ENCODE measurements at places on chromosomes 5 and 9.

GRCh38 chr5:165881259-165881658, 2375.8 kb downstream of the MAT2B start:
- DNase-seq = no peak

DNA sequence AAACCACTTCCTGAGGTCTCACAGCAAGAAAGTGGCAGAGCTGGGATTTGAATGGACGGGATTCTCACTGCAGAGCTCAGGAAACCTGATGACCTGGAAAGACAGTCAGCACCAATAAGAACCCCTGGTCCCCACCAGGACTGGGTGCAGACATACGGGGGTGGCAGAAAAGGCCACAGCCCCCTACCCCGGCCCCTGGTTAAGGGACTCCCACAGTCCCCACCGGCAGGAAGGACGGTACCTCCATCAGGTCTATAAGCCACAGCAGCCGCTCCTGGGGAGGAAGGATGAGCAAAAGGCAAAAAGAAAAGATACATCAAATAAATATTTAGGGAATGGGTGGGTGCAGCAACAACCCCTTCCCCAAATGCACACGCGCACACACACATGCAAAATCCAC, 32.0 kb upstream of the AKNA start:
- DNase-seq = no peak

- no peak for DNase-seq
Observed at GRCh38 chr5:81853030-81853357, 102.1 kb upstream of the SSBP2 start.

- no peak for DNase-seq
Observed at GRCh38 chr9:34185778-34186551, 7.1 kb downstream of the UBAP1 start.

GRCh38 chr9:113967380-113967779, 91.3 kb downstream of the ZNF618 start:
- DNase-seq = no peak

DNA sequence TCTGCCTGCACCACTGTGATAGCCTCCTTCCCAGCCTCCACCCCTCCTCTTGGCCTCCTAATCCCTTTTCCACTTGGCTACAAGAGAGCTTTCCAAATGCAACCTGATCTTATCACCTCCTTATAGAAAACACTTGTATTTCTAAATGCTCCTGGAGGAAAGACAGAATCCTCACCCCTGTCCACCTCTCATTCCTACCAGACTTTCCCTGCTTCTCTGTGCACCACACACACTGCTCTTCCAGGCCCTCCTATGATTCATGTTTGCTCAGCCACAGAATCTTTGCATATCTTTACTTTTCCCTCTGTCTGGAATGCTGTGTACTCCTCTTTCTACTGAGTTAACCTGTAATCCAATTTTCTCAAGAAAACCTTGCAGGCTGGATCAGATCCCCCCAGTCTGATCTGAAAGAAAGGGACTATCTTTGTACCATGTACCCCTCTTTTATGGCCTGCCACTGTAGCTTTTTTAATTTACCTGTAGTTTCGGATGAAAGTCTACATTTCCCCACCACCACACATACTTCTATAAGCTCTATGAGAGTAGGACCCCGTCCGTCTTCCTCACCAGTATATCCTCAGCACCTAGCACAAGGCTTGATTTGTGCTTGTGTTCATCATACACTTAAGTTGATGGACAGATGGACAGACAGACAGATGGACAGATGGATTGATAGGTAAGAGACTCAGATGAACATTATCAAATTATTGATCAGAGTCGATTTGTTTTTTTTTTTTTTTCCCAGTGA, 95.3 kb downstream of the GALNT10 start:
- DNase-seq = no peak

GRCh38 chr5:58967597-58968281, 384.9 kb downstream of the RAB3C start:
- DNase-seq = no peak

DNA sequence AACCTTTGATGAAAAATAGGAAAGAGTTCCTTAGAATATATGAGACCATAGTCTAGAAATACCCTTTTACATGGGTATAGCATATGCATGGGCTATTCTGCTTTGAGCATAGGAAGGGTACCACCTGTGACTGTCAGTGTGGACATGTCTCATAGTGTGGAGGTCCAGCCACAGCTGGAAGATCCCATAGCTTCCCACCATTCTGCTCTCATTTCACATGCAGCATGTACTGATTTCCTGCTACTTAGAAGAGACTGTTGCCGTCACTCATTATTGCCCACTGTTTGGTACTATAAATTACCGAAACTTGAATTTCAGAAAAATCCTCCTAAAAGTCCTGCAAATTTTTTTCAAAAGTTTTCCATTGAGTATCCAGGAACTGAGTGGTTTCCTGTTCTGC, 477.8 kb upstream of the DAB2 start:
- no peak for DNase-seq

DNA sequence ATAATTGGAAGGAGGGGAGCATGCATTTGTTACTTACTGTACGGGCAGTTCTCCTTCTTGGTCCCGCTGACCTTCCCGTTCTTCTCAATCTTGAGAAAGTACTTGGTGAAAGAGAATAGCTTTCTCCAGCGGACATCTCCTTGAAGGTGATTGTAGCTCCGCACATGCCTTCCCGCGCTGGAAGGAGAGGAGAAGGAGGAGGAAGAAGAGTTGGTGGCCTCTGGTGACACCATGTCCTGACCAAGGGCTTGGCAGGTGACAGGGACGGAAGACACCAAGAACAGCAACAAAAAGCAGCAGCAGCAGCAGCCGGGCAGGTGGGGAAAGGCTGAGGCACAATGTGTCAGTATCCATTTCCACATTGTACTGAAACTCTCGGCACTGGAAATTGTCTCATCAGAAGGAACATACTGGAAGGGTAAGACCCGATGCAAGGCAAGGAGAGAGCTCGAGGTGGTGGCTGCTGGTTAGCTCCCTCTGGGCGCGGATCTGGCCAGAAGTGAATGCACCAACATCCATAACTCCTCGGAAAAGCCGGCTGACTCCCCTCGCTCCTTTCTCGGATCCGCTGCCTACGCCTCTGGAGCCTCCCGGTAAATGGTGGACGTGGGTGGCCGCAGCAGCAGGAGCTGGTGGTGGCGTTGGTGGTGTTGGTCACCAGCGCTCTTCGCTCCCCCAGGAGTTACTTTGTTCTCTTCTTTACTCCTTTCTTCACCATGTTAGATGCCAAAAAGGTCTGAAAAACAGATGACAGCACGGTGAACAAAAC, 715 bp downstream of the FGF10 start:
- DNase-seq = no peak

DNA sequence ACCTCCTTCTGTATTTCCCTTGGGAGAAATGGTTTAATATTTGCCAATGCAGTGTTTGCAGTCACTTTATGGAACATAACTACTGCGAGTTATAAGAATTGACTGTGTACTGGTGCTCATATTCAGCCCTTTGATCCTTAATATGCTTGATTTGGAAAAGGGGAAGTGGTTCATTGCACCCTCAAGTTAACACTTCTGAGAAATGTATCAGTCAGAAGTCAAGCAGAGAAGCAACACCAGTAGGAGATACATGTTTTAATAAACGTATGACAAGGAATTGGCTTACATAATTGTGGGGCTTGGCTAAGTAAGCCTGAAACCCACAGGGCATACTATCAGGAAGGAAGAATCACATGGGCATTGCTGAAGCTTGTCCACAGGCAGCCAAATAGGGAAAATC, 131.0 kb upstream of the SPRY4 start:
- DNase-seq = no peak

- no peak for DNase-seq
Observed at GRCh38 chr9:86303316-86303975, 21.1 kb upstream of the ISCA1 start.

GRCh38 chr5:135323701-135324132, 75.3 kb downstream of the MACROH2A1 start:
- DNase-seq = no peak

Measured in NCI-H1417 treated with DMSO at 0.1 percent for 48 hours (cell line).